G401 (cell line): ENCODE measurements at places on chromosomes 5 and 9. TPM values are rescaled to one million over a fixed set of nuclear protein-coding genes. Genes with fewer than 3 reads are reported as not detected.

GRCh38 chr9:113184539-113184938 is 33.7 kb downstream of the SLC31A2 start:
- no peak for DNase-seq

DNA sequence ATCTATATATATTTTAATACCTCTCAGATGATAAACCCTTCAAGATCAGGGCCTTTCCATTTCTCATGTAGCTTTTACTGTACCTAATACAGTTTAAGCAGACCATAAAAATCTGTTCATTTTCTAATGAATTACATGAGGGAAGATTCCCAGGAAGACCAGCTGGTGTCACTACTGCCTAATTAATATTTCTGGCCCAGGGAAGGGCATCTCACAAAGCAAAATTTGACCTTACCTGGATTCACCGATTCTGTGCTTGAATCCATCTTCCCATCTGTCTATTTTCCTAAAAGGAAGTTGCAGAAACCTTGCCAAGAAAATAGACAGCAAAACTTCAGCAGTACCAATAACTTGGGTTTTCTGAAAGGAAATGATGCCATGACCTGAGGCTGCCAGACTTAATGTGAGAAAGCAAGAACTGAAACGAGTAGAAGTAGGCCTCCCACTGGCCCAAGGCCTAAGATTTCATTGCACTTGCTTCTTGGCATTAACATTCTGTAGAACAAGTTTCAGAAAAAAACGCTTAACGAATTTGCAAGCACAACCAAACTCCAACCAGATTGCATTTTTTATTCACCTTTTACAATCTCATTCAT is 83.0 kb upstream of the GLIS3 start:
- peak; percentile 80 for DNase-seq

DNA sequence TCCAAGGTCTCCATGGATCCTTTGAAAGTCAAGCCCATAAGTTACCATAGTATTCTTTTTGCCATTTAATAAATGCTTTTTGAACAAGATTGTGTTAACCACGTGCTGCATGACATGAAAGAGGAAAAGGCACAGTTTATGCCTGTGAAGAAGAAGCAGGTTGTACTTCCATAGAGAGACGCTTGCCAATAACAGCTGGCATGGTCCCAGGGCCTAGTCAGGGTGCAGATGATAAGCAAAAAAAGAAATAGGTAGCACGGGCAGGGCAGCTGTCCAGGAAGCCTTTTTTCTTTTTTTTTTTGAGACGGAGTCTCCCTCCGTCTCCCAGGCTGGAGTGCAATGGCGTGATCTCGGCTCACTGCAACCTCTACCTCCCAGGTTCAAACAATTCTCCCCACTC is 71.8 kb upstream of the CLINT1 start:
- peak; percentile 49 for DNase-seq

- DNase-seq = no peak
Observed at GRCh38 chr9:131203431-131204218, 72.7 kb downstream of the FAM78A start.

DNA sequence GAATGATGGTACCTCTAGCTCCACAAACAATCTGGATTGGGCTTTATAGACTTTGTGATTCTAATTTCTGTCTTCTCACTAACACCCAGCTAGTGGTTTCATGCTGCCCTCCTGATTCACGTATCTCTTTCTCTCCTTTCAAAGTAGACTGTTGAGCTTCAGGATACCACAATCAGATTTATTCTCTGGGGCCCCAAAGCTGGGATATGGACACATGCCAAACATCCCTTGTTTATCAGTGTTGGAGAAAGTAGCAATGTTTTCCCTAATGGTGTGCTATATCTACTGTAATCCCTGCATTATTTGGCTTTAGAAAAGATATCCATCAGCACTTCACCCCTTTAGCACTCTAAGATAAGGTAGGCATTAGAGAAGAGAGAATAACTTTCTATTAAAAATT is 361.0 kb downstream of the FGF10 start:
- no peak for DNase-seq

Gene SLC12A7
- 16.4 and 22.5 TPM in 2 replicates for total RNA-seq

Gene NELFB
- 93.6 and 118 TPM in 2 replicates for total RNA-seq

Gene CD72
- 2.4 TPM in 1 of 2 replicates, not detected in the other for total RNA-seq

Gene OTP
- total RNA-seq = not detected in 2 replicates
